ENCODE measurements at places on chromosomes 5 and 9. TPM values are rescaled to one million over a fixed set of nuclear protein-coding genes. Genes with fewer than 3 reads are reported as not detected.

DNA sequence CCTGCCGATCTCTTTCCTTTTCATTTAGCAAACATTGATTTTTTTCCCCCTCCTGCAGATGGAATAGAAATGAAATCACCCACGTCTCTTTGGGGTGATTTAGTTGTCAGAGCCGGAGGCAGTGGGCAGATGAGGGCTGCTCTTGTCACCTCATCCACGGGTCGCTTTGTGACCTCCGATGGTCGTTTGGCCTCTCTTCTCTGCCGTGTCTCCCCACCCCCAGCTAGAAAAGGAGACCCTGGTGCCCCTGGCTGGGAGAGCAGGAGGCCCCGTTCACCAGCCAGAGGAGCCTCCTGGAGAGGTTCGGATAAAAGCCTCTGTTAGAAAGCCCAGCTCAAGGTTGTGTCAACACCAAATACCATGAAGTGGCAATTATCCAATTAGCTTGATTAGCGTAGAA lies 21.6 kb upstream of the RXRA start:
- DNase-seq: no peak

DNA sequence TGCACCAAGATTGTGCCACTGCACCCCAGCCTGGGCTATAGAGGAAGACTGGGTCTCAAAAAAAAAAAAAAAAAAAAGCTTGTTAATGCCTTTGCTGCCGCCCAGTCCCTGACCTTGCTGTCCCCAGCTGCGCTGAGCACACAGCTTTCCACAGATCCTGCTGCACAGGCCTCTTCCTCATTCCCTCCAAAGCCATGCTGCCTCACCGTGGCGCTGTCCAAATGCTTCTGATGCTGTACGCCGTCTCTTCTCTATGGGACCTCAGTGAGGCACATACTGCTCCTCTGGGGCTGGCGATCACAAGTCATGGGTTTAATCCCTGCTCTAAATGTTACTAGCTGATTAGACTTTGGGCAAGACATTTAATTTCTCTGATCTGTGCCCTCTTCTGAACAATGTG lies 234.1 kb downstream of the FBXL7 start:
- DNase-seq: no peak

DNA sequence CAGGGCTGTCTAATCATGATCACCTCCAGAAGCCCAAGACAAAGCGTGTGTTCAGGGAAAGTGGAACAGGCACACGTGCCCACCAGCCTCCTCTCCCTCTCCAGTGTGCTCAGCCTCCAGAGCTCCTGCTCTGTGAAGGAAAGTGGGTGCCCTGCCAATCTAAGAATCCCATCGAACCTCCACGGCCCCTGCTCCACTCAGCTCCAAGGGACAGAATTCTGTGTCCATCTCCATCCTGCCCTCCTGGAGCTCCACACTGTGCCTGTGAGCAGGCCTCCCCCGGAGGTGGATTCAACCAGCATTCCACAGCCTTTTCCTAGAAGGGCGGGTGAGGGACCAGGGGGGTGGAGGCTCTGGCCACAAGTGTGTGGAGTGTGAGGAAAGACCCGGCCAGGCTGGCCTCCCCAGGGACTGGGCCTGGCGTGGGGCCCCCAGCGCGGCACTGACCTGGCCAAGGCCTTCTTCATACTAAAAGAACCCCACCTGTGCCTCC lies 6.0 kb downstream of the EEIG1 start:
- DNase-seq: no peak

DNA sequence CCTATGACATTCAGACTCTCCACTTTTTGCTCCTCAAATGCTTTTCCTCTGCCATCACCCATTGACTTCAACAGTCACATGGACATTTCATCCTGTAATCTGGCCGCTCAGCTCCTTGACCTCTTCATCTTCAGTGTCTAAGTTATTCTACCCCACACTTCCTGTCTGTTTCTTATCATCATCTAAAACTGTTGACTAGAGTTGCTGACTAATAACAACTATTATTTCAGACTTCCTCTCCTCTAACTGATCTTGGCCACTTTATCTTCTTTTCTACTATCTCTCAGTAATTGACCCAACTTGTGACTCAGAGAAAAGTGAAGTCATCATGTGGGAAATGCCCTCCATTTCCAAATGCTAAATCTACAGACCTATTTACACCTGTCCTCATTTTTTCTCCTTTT lies 254.7 kb upstream of the TRPC7 start:
- no peak for DNase-seq

- no peak for DNase-seq
Observed at GRCh38 chr9:97293818-97294217, 13.6 kb upstream of the CCDC180 start.

GRCh38 chr9:14238518-14238917 lies 75.4 kb downstream of the NFIB start:
- DNase-seq: no peak

- no peak for DNase-seq
Observed at GRCh38 chr9:126125177-126125576, 201.5 kb upstream of the MVB12B start.

Gene DRD1
- total RNA-seq: not detected

Gene JMY
- total RNA-seq: 60.5 TPM

GRCh38 chr9:777978-778377 lies 63.5 kb upstream of the DMRT1 start:
- DNase-seq: no peak

Gene ANAPC2
- 114 TPM for total RNA-seq

GRCh38 chr5:97929383-97929782 lies 746.3 kb upstream of the RIOK2 start:
- no peak for DNase-seq

Gene LVRN
- total RNA-seq: not detected

DNA sequence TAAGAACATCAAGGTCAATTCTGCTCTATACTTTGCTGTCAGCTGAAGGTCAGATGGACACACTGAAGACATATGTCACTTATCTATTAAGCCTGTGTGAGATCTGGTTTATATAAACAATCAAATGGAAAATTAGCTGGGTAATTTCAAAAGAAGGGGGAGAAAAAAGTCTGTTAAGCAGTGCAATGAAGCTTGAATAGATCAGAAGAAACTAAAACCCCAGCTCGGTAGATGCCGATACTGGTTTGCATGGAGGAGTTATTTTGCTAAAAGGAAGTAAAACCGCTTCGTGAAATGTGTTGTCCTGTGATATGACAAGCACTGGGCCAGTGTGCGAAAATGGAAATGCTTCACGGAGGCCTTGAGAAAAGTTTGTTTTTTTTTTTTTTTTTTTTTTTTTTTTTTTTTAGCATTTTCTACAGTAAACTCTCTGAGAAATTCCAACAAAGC lies 148.8 kb downstream of the MEF2C start:
- no peak for DNase-seq

DNA sequence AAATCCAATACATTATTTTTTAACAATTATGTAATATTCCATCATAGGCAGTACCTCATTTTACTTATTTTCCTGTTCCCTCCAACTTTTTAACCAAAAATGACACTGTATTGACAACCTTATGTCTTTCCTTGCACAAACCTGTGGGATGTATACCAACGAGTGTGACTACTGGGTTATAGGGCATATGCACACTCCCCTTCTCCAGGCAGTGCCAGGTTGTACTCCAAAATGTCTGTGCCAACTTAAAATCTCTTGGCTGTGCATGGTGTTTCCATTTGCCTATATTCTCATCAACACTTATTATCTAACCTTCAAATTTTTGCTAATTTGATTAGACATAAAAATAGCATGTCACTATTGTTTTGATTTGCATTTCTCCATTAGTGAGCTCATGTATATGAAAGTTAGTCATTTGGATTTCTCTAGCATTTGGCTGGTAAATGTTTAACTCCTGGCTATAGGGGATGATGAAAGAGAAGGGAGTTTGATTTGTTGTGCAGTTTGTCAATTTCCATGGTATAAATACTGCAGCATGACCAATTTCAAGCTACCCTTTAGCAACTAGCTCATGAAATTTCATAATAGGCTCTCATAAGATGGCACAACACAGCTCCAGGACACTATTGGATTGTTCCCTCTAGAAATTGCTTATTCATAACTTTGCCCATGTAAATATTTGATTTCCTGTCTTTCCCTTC lies 129.9 kb downstream of the BAAT start:
- DNase-seq: no peak

DNA sequence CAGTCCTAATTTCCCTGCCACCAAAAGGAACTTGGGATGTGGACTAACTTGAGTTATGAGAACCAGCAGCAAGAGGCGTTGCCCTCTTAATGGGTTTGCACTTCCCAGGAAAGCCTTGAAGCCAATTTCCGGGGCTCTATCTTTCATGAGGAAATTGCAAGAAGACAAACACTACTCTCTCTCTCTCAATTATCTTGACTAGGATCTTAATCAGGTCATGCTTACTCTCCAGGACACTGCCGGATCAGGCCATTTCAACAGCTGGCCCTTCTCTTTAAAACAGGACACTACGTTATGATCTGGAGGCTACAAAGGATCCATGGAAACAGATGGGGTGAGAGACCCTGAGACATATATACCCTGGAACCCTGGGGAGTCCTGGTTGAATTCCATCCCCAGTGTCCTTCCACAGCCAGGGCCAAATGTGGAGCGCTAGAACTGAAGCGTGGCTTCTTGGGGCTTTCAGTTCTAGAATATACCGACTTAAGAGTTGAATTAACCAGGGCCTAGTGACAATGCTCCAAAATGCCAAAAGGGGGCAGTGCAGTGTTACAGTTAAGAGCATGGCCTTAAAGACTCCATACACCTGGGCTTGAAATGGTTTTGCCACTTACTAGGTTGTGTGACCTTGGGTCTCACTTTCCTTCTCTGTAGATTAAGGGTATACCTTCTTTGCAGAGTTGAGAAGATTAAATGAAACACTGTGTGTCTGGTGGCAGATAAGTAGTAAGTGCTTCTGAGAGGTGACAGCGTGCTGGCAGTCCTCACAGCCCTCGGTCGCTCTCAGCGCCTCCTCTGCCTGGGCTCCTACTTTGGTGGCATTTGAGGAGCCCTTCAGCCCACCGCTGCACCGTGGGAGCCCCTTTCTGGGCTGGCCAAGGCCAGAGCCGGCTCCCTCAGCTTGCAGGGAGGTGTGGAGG lies 21.1 kb downstream of the FAM219A start:
- DNase-seq: peak; percentile 36

Gene SLC6A7
- total RNA-seq: not detected

Gene ARL15
- total RNA-seq: 17.7 TPM

Gene ADGRD2
- total RNA-seq: not detected

DNA sequence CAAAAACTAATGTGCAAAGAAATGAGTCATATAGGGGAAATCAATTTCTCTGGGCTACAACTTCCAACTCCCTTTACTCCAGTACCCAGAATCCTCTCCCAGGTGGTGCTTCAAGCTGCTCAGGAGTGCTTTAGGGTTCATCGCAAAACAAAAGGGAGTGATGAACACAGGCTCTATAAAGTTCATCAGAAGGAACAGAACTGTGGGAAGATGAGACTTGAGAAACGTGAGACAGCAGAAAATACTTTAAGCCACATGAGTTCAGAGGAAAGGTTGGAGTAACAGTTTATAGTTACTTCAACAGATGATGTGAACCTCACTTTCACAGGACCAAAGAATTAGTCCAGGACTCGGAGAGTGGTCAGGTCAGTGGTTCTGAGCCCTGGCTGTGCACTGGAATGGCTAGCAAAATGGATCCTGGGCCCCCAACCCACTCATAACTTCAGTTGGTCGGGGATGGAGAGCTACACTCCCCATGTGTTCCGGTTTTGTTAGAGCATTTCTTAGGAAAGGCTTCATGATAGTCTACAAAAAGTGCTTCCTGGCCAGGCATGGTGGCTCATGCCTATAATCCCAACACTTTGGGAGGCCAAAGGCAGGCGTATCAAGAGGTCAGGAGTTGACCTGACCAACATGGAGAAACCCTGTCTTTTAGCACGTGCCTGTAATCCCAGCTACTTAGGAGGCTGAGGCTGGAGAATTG lies 4.3 kb downstream of the RPL12 start:
- no peak for DNase-seq

DNA sequence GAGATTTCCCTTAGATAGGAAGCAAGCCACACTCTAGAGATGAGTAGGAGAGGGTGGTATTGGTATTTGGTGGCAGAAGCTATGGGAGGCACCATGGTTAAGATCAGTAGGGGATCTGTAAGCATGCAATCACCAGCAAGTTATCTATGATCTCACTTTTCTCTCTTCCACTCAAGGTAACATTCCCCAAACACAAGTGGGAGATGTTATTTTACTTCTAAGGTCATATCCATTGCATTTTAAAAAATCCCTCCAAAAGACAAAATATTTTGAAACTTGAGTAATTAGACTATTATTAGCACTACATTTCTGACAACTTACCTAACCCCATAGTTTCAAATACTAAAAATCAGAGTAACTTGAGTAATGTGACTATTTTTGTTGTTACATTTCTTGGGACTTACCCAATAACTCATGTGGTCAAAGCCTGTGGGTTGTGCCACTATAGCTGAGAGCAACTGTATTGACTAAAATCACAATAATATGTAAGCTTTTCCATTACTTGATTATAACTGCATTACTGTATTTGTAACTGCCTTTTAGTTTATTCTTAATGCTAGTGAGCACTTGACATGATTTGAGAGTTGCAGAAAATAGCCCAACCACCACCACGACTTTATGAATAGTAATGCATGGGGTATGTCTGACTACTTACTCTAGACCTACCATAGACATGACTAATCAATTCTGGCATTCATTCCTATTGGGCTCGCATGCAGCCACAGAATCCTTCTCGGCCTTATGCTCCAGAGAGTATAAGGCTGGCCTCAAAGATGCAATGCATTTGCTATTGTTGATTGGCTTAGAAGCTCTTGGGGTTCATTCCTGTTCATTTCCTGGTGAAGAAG lies 264.7 kb downstream of the TRIM32 start:
- DNase-seq: no peak

DNA sequence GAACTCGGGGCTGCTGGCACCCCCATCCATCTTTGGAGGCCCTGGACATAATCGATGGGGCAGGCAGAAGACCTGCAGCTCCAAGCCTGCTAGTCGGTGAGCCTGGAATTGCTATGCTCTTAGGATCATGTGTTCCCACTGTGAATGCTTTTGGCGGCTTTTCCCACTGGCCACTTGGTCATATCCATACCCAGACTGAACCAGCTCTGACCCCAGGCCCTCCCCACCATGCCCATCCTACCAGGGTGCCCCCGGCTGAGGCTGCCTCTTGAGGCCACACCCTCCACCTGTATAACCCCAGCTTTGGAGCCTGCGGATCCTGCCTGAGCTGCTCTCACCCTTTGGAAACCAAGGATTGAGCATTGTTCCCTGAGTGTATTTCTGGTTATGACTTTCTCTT lies 113.5 kb downstream of the TENT4A start:
- DNase-seq: no peak

- DNase-seq: no peak
Observed at GRCh38 chr5:96243203-96243602, 189.8 kb downstream of the PCSK1 start.

Gene SOX30
- not detected for total RNA-seq

Data from T-helper 17 cell (primary cell).